ENCODE measurements at places on chromosomes 4 and X. TPM values are rescaled to one million over a fixed set of nuclear protein-coding genes. Genes with fewer than 3 reads are reported as not detected.

RENBP gene
- 2.3 TPM for total RNA-seq

ZAR1 gene
- total RNA-seq: not detected

CLCN4 gene
- 3.1 TPM for total RNA-seq

VCX gene
- not detected for total RNA-seq

SMS gene
- 30.6 TPM for total RNA-seq

BCAP31 gene
- 139 TPM for total RNA-seq

LRCH2 gene
- 0.42 TPM for total RNA-seq

GIMD1 gene
- not detected for total RNA-seq

NAP1L3 gene
- total RNA-seq: 0.11 TPM

BLTP1 gene
- 69.9 TPM for total RNA-seq

SRD5A3 gene
- total RNA-seq: 21.7 TPM

SPANXN3 gene
- not detected for total RNA-seq

MAGED1 gene
- total RNA-seq: 34.0 TPM

IGFBP7 gene
- 122 TPM for total RNA-seq

C1QTNF7 gene
- 0.80 TPM for total RNA-seq

RELL1 gene
- total RNA-seq: 66.5 TPM

ZGRF1 gene
- total RNA-seq: 3.9 TPM

TMEM150C gene
- total RNA-seq: 8.9 TPM

S100G gene
- not detected for total RNA-seq

LDB2 gene
- total RNA-seq: 7.8 TPM

FAM47E gene
- 0.62 TPM for total RNA-seq

NLGN3 gene
- total RNA-seq: 0.49 TPM

CD38 gene
- total RNA-seq: 1.1 TPM

RASSF6 gene
- 6.2 TPM for total RNA-seq

PNPLA4 gene
- 19.9 TPM for total RNA-seq

PLA2G12A gene
- total RNA-seq: 19.1 TPM

PSAPL1 gene
- 570 TPM for total RNA-seq

SLIT2 gene
- total RNA-seq: 0.97 TPM

PCDH7 gene
- total RNA-seq: 56.1 TPM
